Mesenteric fat pad (tissue), 1 donor: ENCODE measurements at places on chromosomes 2 and 18.

DNA sequence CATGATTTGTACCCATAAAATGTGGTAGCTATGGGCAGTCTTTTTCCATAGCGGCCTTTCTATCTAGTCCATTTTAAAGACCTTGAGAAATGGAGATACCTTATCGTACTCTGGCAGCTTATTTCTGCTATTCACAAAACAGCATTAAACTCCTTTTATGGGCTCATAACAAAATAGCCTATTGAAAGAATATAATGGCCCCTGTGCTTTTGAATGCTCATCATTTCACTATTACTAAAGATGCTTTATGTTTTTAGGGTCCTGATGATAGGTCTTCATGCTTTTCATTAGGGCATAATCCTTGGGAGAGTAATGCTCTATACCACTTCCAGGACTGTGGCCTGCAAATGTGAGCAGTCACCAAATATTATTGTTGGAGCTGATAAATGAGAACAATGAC, 7.3 kb upstream of the TMEM178A start:
- no peak for DNase-seq

DNA sequence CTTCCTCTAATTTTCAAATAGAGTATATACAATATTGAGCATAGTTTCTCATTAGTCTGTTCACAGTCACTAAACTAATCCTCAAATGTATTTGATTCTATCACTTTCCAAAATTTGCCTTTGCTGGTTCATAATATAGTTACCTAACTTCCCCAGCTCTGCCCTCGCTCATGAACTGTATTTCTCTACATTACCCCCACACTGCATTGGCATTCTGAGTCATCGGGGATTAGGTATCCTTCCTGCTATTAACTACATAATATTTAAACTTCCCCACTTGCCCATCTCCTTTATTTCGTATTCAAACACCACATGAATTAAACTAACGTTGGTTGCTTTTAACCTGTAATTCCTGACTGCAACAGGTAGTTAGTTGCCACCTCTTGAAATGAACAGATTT, 14.8 kb upstream of the CLASP1 start:
- no peak for DNase-seq

DNA sequence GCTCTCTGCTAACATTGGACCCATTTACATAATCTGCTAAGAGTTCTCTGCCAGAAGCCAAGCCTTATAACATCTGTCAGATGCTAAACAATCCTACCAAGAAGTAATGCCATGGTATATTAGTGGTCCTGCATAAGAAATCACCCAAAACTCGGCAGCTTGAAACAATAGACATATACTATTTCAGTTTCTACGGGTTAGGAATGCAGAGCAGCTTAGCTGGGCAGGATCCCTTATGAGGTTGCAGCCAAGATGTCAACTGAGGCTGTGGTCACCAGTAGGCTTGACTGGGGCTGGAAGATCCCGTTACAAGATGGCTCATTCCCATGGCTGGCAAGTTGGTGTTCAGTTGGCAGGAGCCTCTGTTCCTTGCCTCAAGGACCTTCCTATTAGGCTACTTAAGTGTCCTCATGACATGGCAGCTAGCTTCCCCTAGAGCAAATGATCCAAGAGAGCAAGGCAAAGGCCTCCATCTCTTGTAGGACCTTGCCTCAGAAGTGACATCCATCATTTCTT, 25.1 kb upstream of the SOS1 start:
- DNase-seq: no peak

- DNase-seq: no peak
Measured at GRCh38 chr2:173741759-173742158, 223.4 kb downstream of the SP3 start.

GRCh38 chr2:82731824-82732223, 1727.3 kb downstream of the SUCLG1 start:
- DNase-seq: no peak

DNA sequence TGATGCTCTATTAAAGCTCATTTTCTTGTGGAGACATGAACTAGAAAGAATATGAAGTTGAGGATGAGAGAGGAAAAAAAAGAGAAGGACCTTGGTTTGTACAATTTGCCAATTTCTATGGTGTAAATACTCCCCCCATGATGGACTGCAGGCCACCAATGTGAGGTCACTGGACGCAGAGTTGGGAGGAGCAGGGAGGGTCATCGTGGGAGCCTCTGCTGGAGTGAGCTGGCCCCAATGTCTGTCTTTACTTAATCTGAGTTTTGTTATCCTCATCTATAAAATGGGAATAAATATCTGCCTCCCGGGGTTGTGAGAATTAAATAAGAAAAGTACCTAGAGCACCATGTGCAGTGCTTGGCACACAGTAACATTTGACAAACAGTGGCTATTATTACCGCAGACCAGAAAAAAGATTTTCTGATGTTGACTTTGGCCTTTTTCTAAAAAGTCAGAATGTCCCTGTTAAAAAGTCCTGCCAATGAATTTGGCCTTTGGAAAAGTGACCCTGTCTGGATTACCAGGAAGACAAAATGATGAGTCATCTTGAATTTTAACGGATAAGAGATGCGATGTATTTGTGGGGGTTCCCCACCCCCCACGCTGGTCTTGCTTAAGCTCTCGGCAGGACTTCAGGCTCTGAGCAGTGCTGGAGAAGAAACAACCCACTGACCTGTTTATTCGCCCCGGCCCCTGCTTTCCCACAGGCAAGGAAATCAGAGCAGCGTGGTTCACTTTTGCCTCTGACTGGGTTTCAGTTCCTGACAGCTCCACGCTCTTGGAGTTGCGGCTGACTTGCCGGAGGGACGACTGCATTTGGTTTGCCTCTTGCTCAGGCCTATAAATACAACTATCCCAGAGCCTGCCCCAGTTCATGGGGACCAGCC, 50.3 kb upstream of the FOSL2 start:
- no peak for DNase-seq

- no peak for DNase-seq
Measured at GRCh38 chr2:14136030-14136429, 496.5 kb upstream of the LRATD1 start.
